ENCODE measurements at places on chromosomes 1 and 21. TPM values are rescaled to one million over a fixed set of nuclear protein-coding genes. Genes with fewer than 3 reads are reported as not detected.
A peak's percentile ranks its signal among the peaks of the same experiment; 100 is the strongest.

- no peaks in the 10 kb centered on the region for H3K4me1 ChIP-seq
- H3K4me3 ChIP-seq: no peak overlapping the region
- no peaks in the 10 kb centered on the region for H3K36me3 ChIP-seq
- H3K27me3 ChIP-seq: peaks cover 13% of the 10 kb centered on the region
- no peak overlapping the region for H3K27ac ChIP-seq
- DNase-seq: no peak
Observed at GRCh38 chr1:8846263-8846662, 28.8 kb upstream of the RERE start.

DNA sequence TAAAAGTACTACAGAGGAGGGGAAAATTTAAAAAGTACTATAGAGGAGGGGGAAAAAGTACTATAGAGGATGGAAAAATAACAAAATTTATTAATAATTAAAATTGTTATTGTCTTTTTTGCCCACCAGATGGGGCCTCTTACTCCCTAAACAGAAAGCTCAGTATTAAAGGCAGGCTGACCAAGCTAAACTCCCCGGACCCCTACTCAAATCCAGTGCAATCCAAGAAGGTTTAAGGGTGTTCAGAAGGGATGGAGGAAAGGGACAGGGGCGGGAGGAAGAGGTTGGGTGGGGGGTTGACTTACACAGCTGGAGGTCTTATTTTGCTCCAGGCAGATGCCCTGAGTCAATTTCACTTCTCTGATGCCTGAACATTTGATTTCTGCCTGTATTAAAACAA lies 13.7 kb downstream of the CD34 start:
- no peak overlapping the region for H3K4me3 ChIP-seq
- H3K27ac ChIP-seq: no peak overlapping the region
- DNase-seq: no peak

GRCh38 chr1:213779228-213779627 lies 208.5 kb upstream of the PROX1 start:
- no peaks in the 10 kb centered on the region for H3K36me3 ChIP-seq
- H3K4me1 ChIP-seq: no peaks in the 10 kb centered on the region
- H3K4me3 ChIP-seq: no peak overlapping the region
- no peak for DNase-seq
- no peak overlapping the region for H3K27ac ChIP-seq

- H3K36me3 ChIP-seq: no peaks in the 10 kb centered on the region
- no peaks in the 10 kb centered on the region for H3K27me3 ChIP-seq
- no peak overlapping the region for H3K27ac ChIP-seq
- H3K4me1 ChIP-seq: no peaks in the 10 kb centered on the region
- no peak for DNase-seq
Observed at GRCh38 chr1:231069333-231069732, 29.3 kb upstream of the FAM89A start.

- H3K4me3 ChIP-seq: no peak overlapping the region
- H3K27me3 ChIP-seq: no peaks in the 10 kb centered on the region
- DNase-seq: peak; percentile 81
- no peaks in the 10 kb centered on the region for H3K36me3 ChIP-seq
- no peak overlapping the region for H3K27ac ChIP-seq
- no peaks in the 10 kb centered on the region for H3K4me1 ChIP-seq
Observed at GRCh38 chr1:228340686-228341449, 65.8 kb downstream of the TRIM11 start.

DNA sequence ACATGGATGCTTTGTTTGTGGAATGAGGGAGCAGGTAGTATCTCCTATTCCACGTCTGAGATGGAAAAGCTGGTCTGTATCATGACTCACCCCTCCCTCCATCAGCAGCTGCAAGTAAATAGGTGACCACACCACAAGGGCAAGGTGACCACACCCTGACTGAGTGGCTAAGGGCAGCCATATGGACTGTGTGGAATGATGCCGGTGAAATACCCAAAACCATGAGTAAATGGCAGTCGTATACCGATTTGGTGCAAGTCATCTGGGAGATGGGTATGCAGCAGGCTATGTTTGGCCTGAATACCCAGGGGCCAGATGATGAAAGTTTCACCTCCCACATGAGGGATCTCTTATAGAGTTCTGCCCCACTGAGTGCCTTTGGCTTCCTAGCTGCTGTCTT lies 15.8 kb upstream of the UBE2U start:
- no peaks in the 10 kb centered on the region for H3K36me3 ChIP-seq
- H3K27ac ChIP-seq: no peak overlapping the region
- peaks cover 10% of the 10 kb centered on the region for H3K4me1 ChIP-seq
- no peak for DNase-seq

DNA sequence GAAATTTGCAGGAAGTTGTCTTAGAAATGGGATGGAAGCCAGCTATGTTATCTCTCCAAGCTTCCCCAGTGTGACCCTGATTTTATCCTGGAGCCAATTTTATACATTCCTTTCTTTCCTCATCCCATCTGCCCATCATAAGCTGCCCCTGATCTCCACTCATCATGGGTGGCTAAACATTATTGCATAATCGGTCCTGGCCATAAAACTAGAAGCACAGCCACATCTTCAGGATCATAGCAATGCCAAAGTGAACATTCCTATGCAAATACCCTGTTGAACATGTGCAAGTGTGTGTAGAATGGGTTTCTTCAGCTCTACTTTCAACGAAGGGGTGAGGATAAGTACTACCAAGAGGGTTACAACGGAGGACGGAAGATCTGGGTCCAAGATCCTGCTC lies 50.6 kb upstream of the COG2 start:
- H3K27ac ChIP-seq: no peak overlapping the region
- no peak for DNase-seq
- H3K4me1 ChIP-seq: no peaks in the 10 kb centered on the region
- no peaks in the 10 kb centered on the region for H3K36me3 ChIP-seq
- H3K4me3 ChIP-seq: no peak overlapping the region
- no peaks in the 10 kb centered on the region for H3K27me3 ChIP-seq

DNA sequence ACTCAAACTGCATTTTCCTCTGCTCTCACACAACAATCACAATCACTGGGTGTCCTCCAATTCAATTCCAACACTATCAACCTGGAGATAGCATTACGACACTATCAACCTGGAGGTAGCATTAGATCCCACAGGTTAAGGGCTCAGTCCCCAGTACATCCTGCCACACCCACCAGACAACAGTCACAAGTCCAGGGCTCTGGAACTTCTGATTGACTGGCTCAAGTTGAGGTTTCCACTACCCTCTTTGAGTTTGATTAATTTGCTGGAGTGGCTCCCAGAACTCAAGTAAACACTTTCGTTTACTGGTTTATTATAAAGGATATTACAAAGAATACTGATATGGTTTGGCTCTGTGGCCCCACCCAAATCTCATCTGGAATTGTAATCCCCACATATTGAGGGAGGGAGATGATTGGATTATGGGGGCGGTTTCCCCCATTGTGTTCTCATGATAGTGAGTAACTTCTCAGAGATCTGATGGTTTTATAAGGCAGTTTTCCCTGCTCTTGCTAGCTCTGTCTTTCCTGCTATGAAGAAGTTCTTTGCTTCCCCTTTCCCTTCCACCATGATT lies 49.6 kb upstream of the ARHGAP29 start:
- peaks cover 18% of the 10 kb centered on the region for H3K4me1 ChIP-seq
- no peak for DNase-seq
- H3K27me3 ChIP-seq: no peaks in the 10 kb centered on the region
- H3K36me3 ChIP-seq: no peaks in the 10 kb centered on the region
- no peak overlapping the region for H3K27ac ChIP-seq
- no peak overlapping the region for H3K4me3 ChIP-seq

Gene GSTM4
- 9.4 TPM for total RNA-seq

- H3K4me3 ChIP-seq: peak overlapping the region; percentile 24
- H3K27ac ChIP-seq: peak overlapping the region; percentile 90
- peaks cover 37% of the 10 kb centered on the region for H3K4me1 ChIP-seq
- peak; percentile 98 for DNase-seq
- peaks cover 5% of the 10 kb centered on the region for H3K36me3 ChIP-seq
- no peaks in the 10 kb centered on the region for H3K27me3 ChIP-seq
Observed at GRCh38 chr1:19765623-19766022, 34.1 kb downstream of the TMCO4 start.

- peaks cover 10% of the 10 kb centered on the region for H3K4me1 ChIP-seq
- H3K36me3 ChIP-seq: no peaks in the 10 kb centered on the region
- no peak overlapping the region for H3K4me3 ChIP-seq
- H3K27me3 ChIP-seq: peaks cover 2% of the 10 kb centered on the region
Observed at GRCh38 chr1:67433837-67434236, 3.6 kb upstream of the SERBP1 start.

- DNase-seq: peak; percentile 81
- H3K27me3 ChIP-seq: no peaks in the 10 kb centered on the region
- peaks cover 44% of the 10 kb centered on the region for H3K4me1 ChIP-seq
- H3K36me3 ChIP-seq: no peaks in the 10 kb centered on the region
- peak overlapping the region; percentile 87 for H3K4me3 ChIP-seq
- peak overlapping the region; percentile 76 for H3K27ac ChIP-seq
Observed at GRCh38 chr1:61076728-61077675, 5.4 kb upstream of the NFIA start.

Gene FAM167B
- total RNA-seq: 4.4 TPM

DNA sequence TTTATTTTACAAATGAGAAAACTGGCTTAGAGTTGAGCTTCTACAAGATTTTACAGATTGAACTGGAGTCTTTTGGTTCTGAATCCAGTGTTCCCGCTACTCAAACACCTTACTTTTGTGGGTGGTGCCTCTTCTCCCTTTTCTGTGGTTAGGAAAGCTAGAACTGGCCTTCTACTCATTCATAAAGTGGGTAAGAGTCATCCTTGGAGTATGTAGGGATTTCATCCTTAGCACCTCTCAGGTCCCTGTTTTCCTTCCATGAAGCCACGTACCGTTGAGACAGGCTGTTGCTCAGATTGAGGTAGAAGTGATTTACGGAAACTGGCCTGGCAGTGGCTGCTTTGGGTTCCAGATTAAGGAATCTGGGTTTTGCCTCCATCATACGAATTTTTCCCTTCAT lies 35.8 kb downstream of the WNT4 start:
- no peaks in the 10 kb centered on the region for H3K27me3 ChIP-seq
- no peak for DNase-seq
- peaks cover 8% of the 10 kb centered on the region for H3K36me3 ChIP-seq
- H3K27ac ChIP-seq: no peak overlapping the region
- H3K4me1 ChIP-seq: peaks cover 14% of the 10 kb centered on the region
- H3K4me3 ChIP-seq: no peak overlapping the region

Gene UBE2U
- total RNA-seq: not detected

Gene OR2L3
- total RNA-seq: not detected

GRCh38 chr1:21951226-21951870 lies 14.2 kb upstream of the HSPG2 start:
- no peaks in the 10 kb centered on the region for H3K36me3 ChIP-seq
- H3K4me1 ChIP-seq: peaks cover under 1% of the 10 kb centered on the region
- H3K27me3 ChIP-seq: no peaks in the 10 kb centered on the region

DNA sequence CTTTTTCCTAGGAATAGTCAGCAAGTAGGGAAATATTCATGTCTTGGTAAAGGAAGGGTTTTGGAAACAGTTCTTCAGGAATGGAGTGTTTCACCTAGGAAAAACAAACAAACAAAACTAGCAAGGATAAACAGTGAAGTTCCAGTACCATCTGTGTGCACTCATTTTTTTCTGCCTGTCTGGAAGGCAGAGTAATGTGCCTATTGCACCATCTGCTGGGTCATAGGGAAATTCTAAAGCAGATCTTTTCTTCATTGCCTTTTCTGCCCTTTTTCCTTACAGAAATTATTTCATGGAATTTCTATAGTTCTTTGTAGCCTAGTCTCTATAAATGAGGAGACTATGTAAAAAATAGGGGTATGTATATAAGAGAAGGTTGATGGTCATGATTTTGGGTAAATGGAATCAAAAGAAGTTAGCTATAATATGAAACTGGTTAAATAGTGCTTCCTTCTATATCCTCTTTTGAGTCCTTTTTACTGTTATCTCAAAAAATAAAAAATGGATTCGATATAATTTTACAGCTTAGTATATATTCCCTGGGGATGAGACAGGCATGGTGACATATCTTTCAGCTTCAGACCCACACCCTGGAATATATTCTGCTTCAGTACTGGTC lies 3.4 kb upstream of the HRNR start:
- H3K4me3 ChIP-seq: no peak overlapping the region
- peak; percentile 60 for DNase-seq
- no peaks in the 10 kb centered on the region for H3K27me3 ChIP-seq
- no peak overlapping the region for H3K27ac ChIP-seq

Gene SELENBP1
- 28.3 TPM for total RNA-seq

Data from osteoblast (primary cell).